ENCODE measurements at places on chromosomes 12 and 14.

- DNase-seq = no peak
Observed at GRCh38 chr14:91324606-91325575, 80.4 kb upstream of the GPR68 start.

DNA sequence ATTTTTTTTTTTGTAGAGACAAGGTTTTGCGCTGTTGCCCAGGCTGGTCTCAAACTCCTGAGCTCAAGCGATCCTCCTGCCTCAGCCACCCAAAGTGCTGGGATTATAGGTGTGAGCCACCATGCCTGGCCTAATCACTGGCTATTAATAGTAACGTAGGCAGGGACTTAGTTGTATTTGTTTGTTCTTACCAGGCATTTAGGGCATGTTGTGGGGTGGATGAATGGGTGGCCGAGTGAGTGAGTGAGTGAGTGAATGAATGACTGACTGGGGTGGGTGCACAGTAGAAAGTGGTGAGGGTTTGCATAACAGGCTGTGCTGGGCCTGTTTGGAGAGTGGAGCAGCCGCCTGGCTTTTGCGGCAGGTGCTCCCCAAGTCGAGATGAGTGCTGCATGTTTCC, 87.0 kb downstream of the FOXN4 start:
- DNase-seq = no peak

- no peak for DNase-seq
Observed at GRCh38 chr12:45415393-45415817, 199.5 kb downstream of the ANO6 start.

DNA sequence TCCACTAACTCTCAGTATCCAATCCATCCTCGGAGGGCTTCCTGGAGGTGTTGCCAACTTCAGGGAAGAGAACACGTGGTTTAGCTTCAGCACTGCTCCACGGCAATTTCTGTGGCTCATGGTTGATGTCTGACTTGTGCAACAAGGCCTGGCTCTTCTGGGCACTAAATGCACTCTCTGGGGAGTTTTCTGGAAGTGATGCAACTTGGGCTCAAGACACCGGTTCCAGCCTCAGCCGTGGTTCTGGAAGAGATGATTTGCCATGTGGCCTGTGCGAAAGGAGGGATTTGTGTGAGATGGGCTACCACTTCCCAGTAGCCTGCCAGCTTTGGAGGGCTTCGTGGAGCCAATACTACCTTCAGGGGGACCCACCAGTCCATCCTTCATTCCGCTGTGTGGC, 118.6 kb upstream of the RTL1 start:
- no peak for DNase-seq

DNA sequence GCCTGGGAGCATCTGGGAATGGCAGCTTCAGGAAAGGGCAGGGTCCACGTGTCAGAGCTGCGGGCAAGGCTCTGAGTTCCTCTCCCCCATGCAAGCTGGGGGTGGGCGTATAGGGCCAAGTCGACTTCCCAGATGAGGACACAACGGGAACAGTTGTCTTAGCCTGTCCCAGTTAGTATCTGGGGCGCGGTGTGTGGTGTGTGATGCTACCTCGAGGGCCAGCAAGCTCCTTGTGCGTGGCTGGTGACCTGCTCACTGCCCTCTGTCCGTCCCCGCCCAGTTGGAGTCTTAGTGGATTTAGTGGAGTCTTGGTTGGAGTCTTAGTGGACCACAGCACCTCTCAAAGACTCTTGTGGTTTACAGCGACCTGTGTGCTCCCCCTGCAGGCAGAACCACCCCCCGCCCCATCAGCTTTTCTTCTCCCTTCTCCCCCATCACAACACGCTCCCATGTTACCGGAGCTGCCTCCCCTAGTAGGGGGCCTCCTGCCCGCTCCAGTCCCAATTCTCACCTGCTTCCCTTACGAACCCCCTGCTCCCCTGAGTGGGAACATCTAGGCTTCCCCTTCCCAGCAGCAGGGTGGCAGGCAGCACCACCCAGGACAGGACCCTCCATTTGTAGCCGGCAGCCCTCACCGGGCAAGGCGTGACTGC, 8.7 kb downstream of the ASPG start:
- DNase-seq = no peak

- DNase-seq = no peak
Observed at GRCh38 chr12:70106347-70106746, 136.9 kb upstream of the CNOT2 start.

DNA sequence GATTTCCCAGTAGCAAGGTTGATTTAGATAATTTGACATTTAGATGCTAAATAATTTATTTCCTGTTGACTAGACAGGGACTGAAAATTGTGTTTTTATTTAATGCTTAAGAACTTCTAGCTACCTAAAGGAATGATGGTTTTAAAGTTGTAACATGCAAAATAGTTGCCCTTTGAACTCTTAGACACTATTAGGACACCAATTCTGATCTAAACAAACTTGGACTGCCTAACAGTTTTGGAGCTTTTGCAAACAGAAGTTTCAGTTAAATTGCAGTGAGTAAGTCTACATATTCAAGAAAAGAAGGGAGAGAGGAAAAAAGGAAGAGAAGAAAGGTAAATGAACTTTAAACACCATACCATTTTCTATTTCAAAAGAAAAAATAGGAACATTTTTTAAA, 189.3 kb upstream of the GARIN2 start:
- DNase-seq = no peak

- DNase-seq = no peak
Observed at GRCh38 chr14:39763402-39763890, 331.2 kb upstream of the FBXO33 start.

GRCh38 chr12:32146074-32146873, 39.6 kb downstream of the BICD1 start:
- no peak for DNase-seq

DNA sequence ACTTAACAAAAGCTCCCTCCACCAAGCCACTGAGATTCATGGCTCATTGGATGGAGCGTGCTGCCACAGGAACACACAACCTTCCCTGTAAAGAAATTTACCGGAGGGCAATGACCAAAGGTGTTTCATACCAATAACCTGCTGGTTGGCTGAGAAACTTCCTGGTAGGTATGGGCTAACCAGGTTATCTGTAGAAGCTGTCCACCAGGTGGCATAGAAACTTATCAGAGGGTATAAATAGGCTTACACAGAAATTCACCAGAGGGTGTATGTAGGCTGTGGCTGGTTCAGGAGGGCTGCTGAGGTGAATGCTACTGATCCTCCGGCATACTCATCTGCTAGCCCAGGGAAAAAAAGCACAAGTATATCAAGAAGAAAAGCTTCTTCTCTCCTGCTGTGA, 27.1 kb upstream of the MTERF2 start:
- no peak for DNase-seq

GRCh38 chr12:132558042-132558856, 52.1 kb downstream of the LRCOL1 start:
- DNase-seq = no peak

DNA sequence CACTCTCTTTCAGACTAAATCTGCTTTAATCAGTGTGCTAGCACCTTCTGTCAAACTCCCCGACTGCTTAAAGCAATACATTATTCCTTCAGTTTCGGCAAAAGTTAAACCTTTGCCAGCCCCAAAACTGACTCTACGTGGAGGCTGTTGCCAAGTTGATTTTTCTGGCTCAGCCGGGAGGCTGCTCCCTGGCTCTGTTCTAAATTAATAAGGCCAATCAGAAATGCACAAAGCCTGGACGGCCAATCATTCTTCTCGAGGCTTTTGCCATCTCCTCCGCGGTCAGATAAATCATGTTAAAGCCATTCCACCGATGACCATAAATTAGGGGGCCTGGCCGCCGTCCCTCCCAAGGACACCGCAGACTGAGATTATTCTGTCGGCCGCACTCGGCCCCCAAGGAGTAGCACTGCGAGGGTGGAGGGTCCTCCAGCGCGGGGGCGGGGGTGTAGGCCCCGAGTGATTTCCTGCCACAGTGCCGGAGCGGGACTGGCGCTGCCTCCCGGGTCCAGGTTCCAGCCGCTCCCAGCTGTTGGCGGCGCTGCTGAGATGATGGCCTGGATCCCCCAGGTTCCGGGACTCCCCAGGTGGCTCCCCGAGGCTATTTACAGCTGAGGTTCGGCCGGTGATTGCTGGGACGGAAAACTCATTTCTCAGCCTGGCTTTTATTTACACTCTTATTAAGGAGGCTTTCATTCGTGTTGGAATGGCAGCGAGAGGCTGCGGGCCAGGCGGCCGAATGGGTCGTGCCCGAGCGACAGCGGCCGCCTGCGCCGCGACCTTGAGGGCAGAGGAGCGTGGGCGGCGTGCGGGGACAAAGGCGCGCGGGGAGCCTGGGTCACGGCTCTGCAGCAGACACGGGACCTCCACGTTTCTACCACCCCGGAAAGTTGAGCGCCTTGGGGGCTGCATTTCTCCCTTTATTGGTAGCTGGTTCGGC, 165.1 kb downstream of the MON2 start:
- no peak for DNase-seq

GRCh38 chr12:83996671-83997070, 915.9 kb downstream of the SLC6A15 start:
- no peak for DNase-seq

DNA sequence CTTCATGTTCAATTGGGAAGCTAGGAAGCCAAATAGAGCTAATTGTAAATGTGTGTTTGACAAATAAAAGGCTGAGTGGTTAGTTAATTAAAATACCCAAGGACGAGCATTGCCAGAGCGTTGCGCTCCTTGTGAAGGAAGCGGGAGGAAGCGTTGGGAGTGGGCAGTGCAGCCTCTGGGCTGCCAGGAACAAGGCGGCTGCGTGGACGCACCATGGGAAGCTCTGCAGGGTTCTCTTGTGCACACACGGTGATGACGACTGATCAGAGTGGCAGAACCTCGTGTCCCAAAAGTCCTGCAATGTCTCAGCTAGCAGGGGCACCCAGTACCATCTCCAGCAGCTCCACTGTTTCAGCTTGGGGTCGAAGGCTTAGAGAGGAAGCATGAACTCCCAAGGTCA, 546.6 kb upstream of the TMEM132C start:
- no peak for DNase-seq

DNA sequence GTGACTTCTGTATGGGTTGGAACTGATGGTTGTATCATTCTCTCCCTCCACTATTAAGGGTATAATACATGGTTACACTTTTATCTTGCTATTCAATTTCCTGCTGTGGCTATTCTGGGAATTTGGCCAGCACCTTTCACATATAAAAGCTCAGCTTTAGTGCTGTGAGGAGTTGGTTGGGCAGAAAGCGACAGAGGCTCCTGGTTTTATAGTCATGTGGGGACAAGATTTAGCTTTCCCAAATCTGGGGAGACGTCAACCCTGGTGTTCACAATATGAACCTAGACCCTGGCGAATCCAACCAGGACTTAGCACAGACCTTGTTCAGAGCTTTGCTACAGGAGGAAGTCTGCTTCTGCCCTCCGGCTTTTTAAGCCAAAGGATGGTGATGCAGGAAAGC, 36.5 kb downstream of the FOS start:
- DNase-seq = no peak

- DNase-seq = no peak
Observed at GRCh38 chr14:69573205-69573830, 1.4 kb downstream of the CCDC177 start.

DNA sequence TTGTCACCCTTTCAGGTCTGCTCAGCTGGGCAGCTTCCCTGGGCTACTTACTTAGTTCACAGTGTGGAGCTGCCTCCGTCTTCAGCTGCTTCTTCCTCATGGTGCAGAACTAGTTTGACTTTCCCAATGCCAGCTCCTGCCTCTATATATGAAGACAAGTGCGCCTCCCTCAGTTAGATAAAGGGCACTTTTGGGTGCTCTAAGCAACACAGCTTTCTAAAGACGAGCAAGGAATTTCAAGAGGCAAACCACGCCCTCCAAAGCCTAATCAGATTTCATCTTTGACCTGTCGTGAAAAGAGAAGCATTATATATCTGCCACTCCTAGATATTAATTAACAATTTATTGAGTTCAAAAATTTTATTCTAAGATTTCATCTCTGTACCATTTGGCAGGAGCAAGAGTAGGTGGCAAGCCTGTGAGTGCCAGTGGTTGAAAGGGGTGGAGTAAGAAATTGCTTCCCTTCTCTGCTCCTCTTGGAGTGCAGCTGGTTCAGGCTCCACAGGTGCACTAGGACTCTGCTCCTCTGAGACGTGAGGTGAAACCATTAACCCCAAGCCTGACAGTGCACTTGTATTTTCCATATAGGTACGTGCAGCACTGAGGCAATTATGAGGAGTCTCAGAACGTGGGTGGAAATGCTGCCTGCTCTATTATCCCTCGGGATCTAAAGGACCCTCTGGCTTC, 2.1 kb upstream of the SLC11A2 start:
- DNase-seq = peak; percentile 43

GRCh38 chr14:100225169-100225568, 13.8 kb upstream of the YY1 start:
- no peak for DNase-seq

DNA sequence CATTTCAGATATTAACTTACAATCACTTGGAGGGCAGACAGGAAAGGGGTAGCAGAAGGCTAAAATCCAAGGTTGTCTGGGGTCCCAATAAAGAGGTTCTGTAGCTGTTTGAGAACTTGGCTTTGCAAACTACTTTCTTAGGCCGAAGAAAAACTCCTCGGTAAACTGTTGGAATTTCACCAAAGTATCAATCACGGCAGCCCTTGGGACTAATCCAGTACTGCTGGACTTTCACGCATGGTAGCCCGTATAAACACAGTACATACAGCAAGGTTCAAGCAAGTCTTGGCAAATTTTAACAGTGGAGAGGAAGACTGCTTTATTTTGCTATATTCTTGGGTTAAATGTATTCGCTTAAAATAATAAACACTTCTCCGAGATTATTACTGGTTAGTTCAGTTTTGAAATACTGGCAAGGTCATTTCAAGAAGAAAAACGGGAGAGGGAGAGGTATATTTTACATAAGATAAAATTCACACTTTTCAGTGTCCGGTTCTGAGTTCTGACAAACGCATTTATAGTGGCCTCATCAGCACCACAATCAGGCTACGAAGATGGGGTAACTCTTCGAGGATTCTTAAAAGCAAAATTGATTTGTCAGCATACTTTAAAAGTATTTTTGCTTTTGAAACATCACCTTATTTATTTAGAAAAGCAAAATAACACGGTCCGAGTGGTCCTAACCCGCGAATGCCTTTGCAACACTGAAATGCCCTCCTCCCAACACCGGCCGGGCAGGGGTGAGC, 1.3 kb downstream of the SETD3 start:
- no peak for DNase-seq

GRCh38 chr12:79357048-79357447, 333.7 kb downstream of the PAWR start:
- DNase-seq = no peak

- DNase-seq = no peak
Observed at GRCh38 chr12:45469902-45470301, 254.0 kb downstream of the ANO6 start.

DNA sequence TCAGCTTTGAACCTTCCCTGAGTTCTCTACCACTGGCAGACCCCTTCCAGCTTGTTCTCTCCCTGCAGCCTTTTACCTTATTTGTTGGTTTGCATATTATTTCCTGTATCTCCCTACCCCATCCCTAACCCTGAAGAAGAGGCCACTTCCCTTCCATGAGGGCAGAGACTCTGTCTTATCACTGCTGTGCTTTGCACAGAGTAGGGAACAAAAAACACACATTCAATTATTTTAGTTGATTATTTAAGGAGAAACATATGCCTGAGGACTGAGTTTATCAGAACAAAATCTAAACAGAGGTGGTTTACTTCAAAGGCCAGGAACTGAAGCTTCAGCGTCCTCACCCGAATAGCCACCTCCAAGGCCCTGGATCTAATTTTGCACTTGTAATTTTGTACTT, 111.7 kb upstream of the RFLNA start:
- DNase-seq = no peak
